ENCODE measurements at places on chromosomes 12 and 14.

DNA sequence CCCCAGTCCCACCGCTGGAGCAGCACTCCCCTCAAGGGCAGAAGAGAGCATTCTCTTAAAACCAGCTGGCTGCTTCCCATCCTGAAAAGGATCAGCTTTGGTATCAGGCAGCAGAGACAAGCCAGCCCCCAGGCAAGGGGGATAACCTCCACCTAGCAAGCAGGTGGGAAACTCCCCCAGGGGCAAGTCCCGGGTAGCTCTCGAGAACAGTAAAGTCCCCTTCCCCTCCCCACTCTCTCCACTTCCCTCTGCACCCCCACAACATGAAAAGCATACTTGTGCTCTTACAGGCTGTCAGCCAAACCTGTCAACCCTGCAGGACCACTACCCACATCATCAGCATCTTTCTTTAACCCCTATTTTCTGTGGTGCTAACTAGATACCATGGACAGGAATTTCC, 254.0 kb downstream of the NTF3 start:
- DNase-seq: no peak

GRCh38 chr14:100102156-100102785, 37.0 kb downstream of the EVL start:
- no peak for DNase-seq

DNA sequence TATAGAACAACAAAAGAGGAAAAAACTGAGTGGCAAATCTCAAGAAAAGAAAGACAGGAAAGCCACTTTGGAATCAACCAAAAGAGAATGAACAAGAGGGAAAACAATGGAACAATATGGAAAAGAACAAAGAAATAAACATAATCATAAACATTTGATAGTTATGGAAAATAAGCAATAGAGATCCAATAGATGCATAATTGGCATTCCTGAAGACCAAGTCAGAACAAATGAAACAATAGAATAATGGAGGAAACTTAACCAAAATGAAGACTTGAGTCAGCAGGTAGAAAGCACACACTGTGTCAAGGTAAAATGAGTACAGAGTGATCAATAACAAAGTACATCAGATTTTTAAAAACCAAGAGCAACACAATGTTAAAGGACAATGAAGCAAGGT, 10.1 kb upstream of the RPS6KA5 start:
- no peak for DNase-seq

- DNase-seq: no peak
Observed at GRCh38 chr14:49363821-49364751, 222.1 kb downstream of the RPS29 start.

GRCh38 chr14:90732139-90732538, 84.1 kb downstream of the TTC7B start:
- DNase-seq: no peak

DNA sequence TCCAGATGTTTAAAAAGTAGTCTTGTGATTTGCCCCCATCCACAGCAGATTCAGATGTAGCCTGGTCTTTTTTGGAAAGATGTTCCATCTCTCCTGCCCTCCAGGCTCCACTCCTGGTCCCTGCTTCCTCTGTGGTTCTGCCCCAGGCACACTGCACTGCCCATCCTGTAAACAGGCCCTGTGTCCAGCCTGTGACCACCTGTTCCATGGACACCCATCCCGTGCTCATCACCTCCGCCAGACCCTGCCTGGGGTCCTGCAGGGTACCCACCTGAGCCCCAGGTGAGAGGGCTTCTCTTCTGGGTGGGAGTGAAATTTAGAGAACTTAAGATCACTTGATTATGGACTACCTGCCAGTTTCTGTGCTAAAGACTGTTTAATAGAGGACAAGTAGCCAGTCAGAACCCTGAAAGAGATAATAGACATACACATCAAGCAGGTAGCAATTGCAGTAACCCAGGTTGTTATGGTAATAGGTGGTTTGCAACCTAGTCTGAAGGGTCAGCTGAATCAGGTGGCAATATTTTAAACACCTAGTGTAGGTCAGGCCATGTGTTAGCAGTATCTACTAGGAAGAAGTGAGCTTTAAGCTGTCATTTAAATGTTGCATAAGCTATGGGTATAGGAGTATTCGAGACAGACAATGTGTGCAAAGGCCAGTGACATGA, 2.1 kb downstream of the RNF31 start:
- DNase-seq: no peak

- DNase-seq: no peak
Observed at GRCh38 chr12:102921240-102921639, 4.2 kb upstream of the PAH start.

- DNase-seq: no peak
Observed at GRCh38 chr14:104178279-104178678, 39.9 kb downstream of the KIF26A start.

DNA sequence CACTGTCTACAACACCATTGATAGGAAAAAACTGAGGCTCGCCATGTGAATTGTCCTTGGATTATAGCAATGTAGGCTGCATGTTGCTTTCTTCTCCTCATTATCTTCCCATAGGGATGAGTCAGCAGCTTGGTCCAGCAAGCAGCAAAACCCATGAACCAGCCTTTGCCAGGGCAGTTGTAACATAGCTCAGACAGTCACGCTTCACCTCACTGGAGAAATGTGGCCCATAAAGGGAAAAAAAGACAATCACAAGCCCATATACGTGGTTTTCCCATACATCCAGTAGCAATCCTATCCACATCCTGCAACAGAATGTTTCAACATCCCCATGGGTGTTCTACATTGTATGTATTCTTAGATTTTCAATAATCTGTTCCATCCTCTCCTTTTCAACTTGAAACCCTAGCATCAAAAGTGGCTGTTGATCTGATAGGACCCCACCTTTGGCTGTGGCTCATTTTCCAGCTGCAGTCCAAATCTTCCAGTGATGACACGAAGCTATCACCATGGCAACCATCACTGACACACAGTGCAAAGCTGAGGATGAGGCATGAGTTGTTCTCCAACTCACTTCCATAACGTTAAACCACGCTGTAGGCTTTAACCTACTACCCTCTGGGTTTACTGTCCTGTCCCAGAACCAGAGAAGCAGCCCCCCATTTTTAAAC, 34.0 kb downstream of the GRIN2B start:
- DNase-seq: no peak
